Esophagus mucosa (tissue), 1 donor: ENCODE measurements at places on chromosomes 6 and 20.

DNA sequence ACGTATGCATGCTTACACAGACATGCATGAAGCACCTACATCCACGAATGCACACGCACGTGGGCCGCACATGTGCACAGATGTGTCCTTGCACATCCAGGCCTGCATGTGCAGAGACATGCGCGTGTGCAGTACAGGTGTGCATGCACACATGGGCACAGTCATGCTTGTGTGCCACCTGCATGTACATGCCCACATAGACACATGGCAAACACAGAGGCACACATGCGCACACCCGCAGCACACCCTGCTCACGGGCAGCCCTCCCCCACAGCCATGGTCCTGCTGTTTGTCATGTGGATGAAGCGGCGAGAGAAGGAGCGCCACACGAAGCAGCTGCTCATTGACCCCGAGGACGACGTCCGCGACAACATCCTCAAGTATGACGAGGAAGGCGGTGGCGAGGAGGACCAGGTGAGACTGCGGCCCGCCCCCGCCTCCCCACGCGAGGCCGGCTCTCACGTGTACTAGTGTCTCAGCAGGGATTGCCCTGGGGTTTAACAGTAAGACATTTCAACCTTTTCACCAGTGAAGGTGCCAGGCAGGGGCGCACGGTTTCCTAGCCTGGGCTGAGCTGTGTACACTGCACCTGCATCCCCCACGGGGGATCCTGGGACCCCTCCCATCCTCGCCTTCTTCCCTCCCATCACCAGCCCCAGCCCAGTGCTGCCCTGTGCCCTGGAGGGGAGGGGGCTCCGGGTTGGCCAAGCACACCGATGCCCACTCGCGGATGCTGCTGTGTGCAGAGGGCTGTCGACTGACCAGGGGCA lies 132.8 kb downstream of the TAF4 start:
- no peak for ATAC-seq

- no peak for ATAC-seq
Measured at GRCh38 chr20:45583502-45583901, 4.4 kb upstream of the WFDC8 start.

DNA sequence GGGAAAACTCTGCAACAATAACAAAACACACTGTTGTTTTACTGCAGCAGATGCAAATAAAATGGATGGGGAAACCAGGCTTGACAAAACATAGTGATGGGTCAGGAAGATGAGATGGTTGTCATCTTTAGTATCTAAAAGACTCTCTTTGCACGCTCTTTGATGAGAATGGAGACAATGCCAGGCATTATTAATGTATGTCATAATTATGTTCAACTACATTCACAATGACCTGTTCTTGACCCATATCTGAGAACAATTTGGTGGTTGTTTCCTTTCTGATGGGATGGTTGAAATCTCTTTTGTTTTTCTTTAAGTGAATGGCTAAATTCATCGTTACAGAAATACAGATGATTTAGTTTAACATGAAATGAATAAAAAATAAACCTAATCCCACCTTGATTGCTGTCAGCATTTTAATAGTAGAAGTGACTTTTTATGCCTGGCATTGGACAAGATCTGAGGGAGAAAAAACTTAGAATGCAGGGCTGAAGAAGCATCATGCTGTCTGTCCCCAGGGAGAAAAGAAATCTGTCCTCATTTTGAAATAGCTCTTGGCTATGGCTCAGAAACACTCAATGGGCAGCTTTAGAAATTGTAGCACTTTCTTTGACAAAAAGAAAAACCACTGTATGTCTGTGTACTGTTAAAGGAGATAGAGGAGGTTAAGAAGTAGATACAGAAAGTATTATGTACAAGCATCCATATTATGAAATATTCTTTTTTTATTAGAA lies 12.4 kb upstream of the GRIK2 start:
- no peak for ATAC-seq

GRCh38 chr20:52494244-52494643 lies 302.7 kb upstream of the ZFP64 start:
- peak; percentile 98 for ATAC-seq

DNA sequence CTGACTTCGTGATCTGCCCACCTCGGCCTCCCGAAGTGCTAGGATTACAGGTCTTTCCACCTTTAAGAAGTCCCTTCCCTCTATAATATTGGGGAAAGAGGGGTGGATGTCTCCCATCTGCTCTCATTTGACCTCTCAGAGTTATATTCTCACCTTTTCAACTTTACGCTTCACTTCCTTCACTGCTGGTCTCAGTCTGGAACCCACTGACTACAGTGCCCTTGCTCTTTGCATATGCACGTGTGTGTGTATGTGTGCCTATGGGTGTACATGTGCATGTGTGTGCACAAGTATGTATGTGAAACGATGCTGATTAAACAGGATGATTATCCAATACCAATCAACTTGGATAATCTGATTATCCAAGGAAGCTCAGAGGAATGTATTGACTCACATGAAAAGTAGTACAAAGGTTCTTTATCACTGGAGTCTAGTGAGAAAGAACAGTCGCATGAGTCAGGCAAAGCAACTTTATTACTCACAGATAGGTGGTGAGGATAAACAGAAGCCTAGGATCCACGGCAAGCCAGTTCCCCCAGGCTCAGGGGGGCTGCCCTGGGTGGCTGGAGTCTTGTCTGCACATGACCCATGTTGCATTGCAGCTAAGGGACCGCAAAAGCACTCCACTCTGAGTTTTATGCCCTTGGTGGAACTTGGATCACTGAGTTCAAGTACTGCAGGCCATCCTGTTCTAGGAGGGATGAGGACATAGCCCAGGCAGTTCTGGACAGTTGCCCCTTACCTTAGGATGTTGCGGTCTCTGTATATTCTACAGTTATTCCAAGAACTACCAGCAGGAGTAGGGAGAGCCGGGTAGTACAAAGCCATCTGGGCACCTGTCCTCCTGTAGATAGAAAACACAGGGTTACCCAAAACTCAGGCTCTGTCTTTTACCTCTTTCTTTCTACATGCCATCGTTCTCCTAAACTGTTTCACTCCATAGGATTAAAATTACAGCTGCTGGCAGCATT lies 50.9 kb downstream of the SNRNP48 start:
- ATAC-seq: peak; percentile 47

- no peak for ATAC-seq
Measured at GRCh38 chr6:116471531-116471930, 10.4 kb downstream of the CALHM6 start.

GRCh38 chr6:44237021-44237812 lies 9.7 kb upstream of the HSP90AB1 start:
- peak; percentile 98 for ATAC-seq
